GM13977 (cell line): ENCODE measurements at places on chromosomes 1 and 21.

- no peak for DNase-seq
These were observed 106.2 kb upstream of the ATP1A1 start for GRCh38 chr1:116266864-116267212.

- peak; percentile 54 for DNase-seq
These were observed 1.9 kb downstream of the ITPKB start for GRCh38 chr1:226736908-226737818.

- DNase-seq, result no peak
These were observed 6.4 kb downstream of the TRIM63 start for GRCh38 chr1:26060832-26061574.

DNA sequence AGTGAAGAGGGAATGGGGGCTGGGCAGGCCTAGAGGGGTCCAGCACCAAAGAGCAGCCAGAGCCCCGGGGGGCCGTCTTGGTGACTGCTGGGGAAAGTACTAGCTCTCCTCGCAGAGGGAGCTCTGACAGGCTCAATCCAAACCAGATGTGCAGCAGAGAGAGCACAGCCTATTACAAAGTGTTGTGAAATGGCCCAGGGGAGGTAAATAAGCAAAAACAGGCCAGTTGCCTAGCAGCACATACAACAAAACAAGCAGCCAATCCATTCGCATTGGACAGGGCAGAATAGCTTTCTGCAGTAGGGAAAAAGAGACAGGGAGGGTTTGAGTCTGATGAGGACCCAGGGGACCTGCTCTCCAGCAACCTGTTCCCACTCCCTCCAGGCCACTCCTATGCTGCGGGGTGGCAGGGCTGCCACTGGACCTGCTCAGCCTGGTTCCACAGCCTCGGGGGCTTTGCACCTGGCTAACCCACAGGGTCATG lies 239.6 kb upstream of the FGGY start:
- no peak for DNase-seq

GRCh38 chr1:178706432-178706831 lies 18.6 kb upstream of the RALGPS2 start:
- DNase-seq, result no peak
